ENCODE measurements at places on chromosomes 4 and X.

- DNase-seq = no peak
Observed at GRCh38 chr4:64248186-64248585, 161.1 kb downstream of the TECRL start.

- no peak for DNase-seq
Observed at GRCh38 chr4:185370268-185370949, 25.3 kb downstream of the LRP2BP start.

DNA sequence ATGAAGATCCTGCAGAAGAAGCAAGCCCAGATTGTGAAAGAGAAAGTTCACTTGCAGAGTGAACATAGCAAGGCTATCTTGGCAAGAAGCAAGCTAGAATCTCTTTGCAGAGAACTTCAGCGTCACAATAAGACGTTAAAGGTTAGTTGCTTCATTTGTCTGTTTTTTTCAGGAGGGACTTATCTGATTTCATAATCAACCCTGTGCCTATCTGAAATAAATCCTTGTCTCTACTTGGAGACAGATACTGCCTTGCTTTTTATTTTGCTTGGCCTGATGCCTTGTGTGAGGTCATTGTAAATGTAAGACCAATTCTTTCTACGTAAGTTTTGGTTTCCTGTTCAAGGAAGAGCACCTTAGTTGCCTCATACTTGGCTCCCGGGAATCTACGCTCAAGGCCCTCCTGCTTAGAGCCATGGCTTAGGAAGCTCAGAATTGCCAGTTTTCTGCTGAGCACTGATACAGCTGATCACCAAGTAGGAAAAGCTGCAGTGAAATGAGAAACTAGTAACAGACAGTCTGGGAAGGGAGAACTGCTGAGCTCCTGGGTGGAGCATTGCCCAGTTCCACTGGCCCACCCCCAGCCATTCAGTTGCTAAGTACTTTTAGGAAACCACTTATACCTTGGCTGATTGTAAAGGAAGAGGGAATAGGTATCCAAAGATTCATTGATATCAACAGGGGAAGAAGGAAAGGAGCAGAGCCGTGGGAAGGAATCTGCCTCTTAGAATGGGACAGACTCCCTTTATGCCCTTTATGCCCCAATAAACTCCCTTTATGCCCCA lies 41.8 kb downstream of the RBBP7 start:
- DNase-seq = no peak

- no peak for DNase-seq
Observed at GRCh38 chrX:120763269-120763668, 112.4 kb downstream of the CT47B1 start.

- no peak for DNase-seq
Observed at GRCh38 chrX:23900220-23900797, 7.4 kb downstream of the APOO start.

DNA sequence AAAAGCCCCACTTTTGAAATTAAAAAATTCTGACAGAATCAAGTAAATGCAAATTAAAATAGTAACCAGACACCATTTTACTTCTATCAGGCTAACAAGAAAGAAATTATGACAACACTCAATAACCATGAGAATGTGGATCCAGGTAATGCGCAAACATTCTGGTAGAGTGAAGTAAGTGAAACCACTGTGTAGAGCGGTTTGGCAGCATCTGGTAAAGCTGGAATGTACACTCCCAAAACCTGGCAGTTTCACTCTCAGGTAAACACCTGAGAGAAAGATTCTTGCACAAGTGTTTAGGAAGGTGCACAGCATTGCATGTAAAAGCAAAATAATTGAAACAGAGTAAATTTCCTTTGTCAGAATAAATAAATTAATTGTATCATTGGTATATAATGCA lies 81.8 kb downstream of the TRIML1 start:
- DNase-seq = no peak

DNA sequence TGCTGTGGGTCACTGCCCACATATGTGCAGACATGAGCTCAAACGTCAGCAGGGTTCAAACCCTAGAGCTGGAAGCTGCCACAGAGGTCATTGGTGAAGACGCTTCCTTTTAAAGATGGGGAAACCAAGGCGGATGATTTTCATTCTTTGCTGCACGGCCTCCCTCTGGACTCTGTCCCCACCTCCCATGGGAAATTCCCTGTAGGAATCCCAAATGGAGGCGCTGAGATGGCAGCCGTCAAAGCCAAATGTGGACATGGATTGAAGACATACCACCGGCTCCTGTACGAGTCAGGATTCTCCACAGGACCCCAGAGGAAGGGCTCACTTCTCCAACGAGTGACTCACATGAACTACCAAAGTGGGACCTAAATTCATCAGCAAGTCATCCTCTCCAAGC lies 286.4 kb downstream of the CRLF2 start:
- DNase-seq = no peak

GRCh38 chrX:97290199-97290598 lies 406.5 kb downstream of the RPA4 start:
- DNase-seq = no peak

DNA sequence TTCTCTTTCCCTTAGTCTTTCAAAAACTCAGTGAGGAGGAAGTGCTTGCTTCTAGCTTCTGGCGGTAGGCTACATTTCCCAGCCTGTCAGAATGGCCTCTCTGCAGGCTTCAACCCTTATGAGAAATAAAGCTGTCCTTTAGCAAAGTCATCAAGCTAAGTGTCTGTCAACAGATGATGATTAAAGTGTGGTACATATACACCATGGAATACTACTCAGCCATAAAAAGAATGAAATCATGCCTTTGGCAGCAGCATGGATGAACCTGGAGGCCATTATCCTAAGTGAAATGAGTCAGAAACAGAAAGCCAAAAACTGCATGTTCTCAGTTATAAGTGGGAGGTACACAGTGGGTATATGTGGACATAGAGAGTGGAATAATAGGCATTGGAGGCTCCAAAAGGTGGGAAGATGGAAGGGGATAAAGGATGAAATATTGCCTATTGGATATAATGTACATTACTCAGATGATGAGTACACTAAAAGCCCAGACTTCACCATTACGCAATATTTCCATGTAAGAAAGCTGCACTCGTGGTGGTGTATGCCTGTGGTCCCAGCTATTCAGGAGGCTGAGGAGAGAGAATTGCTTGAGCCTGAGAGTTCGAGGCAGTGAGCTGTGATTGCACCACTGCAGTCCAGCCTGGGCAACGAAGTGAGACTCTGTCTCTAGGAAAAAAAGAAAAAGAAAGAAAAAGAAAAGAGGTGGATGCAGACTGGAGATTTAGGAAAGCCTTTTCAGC lies 7.9 kb downstream of the TRIM2 start:
- no peak for DNase-seq

DNA sequence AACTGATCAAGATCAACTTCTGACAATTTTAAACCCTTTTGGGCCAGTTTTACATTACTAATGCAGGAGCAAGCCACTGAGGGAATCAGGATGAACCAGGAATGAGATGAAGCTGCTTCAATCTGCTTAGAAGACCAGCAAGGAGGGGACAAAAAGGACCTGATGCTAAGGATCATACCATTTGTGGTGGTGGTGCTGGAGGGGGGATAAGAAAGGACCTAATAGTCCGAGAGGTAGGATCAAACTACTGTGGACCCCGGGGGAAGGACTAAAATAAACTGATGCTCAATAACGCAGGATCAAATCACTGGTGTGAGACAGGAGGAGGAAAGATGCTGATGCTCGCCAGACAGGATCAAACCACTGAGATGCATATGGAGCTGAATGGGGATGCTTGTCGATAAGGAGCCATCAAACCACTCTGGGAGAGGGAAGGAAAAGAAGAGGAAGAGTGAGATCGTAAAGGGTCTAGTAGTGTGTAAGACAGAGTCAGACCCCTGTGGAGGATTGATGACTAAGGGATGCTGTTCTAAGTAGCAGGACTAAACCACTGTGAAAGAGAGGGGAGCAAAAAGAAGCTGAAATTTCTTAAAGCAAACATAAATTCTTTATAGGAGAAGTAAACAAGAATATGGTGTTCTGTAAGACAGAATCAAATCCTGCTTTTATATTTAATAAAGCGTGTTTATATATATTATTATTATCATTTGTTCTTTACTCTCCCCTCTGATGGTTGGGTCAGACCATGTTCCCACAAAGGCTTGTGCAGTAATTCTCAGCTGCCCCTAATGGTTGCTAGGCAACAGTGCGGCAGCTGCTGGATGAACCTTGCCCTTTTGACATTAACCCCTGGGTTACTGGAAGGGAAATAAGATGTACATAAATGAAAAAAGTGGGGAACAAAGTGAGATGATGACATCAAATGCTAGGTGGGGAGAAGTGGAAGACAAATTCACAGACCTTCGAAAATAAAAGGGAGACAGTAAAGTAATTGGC lies 432.5 kb upstream of the FGF16 start:
- no peak for DNase-seq

- no peak for DNase-seq
Observed at GRCh38 chrX:83108278-83108677, 399.8 kb upstream of the POU3F4 start.

DNA sequence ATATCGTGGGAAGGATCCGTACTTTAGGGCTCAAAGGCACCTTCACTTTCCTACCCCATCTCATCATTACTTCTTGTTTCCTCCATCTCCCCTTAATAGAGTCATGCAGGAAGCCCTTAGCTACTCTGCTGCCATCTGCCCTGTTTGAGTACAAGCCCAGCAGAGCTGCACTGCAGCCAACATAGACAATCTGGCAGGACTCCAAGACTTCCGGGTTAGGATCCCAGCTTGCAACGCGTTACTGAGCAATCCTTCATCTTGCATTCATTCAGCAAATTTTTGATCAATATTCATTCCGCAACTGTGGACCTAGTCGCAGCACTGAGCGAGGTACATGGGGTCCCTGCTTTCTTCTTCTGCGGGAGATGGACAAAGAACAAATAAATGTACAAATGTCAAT lies 344.9 kb downstream of the BCOR start:
- DNase-seq = peak; percentile 32

- no peak for DNase-seq
Observed at GRCh38 chrX:44619039-44619438, 76.4 kb upstream of the FUNDC1 start.

GRCh38 chr4:36773467-36773866 lies 471.1 kb upstream of the NWD2 start:
- no peak for DNase-seq

DNA sequence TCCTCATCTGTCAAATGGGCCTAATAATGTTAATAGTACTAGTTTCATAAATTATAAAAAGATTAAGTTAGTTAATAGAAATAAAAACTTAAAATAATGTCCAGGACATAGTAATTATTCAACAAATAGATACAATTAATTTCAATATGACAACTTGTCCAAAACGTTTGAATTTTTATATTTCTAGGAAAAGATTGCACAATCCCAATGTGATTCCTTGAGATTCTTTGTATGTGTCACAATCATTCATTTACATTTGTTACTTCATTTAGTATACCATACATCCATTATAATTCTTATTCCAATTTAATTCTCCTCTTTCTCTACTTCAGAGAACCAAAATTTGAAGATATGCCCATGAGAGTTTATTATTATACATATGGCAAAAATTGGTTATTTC lies 554.2 kb downstream of the GABRG1 start:
- no peak for DNase-seq

DNA sequence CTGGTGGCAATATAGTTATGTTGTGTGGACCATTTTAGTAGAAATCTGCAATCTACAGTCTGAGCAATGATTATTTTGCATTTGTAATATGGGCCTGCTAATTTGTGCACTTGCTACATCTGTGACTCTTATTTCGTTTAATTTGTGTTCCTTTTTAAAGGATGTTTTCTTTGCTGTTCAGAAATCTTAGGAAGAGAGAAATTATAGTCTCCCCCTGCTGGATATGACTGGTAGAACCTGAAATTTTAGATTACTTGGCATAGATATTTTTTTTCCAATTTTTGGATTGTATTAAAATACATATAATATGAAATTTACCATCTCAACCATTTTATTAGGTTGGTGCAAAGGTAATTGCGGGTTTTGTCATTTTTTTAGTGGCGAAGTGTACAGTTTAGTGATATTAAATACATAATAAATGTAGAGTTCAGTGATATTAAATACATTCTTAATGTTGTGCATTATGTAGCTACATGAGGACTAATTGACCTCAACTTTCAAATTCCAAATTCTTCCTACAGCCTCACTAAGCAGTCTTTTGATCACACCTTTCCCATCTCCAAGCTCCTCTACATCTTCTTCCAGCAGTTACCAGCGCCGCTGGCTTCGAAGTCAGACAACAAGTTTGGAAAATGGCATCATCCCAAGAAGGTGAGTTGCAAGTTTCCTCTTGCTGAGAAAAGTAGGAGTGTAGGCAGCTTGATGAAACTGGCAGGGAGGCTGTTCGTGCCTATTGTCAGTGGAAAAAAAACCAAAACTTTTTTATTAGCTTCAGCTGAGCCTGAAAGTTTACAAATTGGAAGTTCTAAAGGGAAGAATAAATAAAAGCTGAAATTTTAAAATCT lies 82.2 kb downstream of the FNIP2 start:
- peak; percentile 0 for DNase-seq

- no peak for DNase-seq
Observed at GRCh38 chr4:98383431-98384106, 122.4 kb downstream of the RAP1GDS1 start.

GRCh38 chrX:98398542-98398941 lies 1514.8 kb downstream of the RPA4 start:
- no peak for DNase-seq

- no peak for DNase-seq
Observed at GRCh38 chrX:68584221-68584620, 63.2 kb upstream of the STARD8 start.

GRCh38 chr4:172009446-172010230 lies 196.4 kb downstream of the GALNTL6 start:
- no peak for DNase-seq

DNA sequence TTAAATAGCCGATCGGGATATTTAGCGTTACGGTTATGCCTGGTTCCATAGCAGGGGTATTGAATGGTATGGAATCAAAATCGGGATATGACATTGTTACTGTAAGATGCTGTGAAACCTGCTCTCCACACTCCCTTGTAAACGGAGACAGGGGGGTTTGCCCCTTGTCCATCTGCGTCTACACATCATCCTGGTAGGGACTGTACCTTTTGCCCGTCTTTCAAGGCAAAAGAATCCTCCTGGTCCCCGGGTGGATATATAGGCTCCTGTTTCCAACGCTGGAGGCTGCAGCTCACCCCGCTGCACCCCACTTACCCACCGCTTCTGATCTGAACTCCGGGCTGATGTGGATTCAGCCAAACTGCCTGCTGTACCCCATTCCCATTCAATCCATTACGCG lies 189.1 kb downstream of the SHOX start:
- no peak for DNase-seq

DNA sequence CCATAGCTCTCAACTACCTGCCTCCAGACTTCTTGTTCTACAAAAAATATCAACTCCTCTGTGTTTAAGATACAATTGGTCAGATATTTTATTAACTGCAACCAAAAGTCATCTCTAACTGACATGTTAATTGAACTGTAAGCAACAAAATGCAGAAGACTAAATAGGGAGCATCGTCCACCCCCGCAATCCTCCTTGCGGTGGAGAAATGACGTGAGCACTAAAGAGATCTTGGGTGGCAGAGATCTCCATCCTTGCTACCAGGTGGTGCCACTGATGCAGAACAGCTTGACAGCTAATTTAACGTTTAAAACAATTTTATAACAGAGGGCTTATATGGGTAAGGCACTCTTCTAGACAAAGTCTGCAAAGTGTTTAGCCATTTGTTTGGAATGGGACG lies 164.4 kb upstream of the FTHL17 start:
- no peak for DNase-seq

All from NCI-H2081 (cell line).